Stimulated activated CD8-positive, alpha-beta memory T cell treated with anti-CD3 and anti-CD28 coated beads, Interleukin-2, amount 100 ng/mL, for 48 hours (primary cell): ENCODE measurements at places on chromosomes 6 and 20.

DNA sequence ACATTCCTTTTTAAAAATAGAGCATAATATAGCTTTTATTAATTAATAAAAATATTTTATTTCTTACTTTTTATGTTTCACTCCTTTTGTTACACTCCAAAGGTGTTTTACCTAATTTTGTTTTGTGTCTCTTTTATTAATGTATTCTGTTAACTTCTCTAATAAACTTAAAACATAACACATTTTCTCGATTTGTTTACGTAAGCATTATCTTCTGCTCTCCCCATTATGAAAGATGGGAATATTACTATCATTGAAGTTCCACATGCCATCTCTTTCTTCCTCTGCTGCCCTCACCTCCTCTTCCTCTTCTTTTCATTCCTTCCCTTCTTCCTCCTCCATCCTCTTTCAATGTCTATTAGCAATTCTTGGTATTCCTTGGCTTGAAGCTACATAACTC, 85.0 kb upstream of the HCRTR2 start:
- no peak for DNase-seq

- no peak for DNase-seq
Measured at GRCh38 chr20:64077541-64077875, 1.8 kb downstream of the RGS19 start.

DNA sequence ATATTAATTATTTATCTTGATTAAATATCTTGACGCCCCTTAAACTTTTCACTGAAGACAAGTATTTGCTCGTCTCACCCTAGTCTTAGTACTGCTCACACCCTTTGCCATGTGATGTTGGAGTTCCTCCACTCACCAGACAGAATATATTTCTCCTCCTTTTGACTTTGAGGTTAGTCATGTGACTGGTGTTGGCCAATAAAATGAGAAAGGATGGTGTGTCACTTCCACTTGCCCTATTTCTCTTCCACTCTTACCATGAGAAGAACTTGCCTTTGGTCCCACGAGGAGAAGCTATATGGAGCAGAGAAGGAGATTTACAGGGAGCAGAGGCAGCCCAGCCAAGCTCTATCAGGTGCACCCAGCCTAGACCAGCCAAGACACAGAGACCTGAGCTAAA, 64.9 kb upstream of the TAB2 start:
- no peak for DNase-seq

GRCh38 chr6:34423254-34423653, 2.6 kb downstream of the RPS10 start:
- no peak for DNase-seq

GRCh38 chr6:11854408-11855165, 76.0 kb upstream of the ADTRP start:
- no peak for DNase-seq

DNA sequence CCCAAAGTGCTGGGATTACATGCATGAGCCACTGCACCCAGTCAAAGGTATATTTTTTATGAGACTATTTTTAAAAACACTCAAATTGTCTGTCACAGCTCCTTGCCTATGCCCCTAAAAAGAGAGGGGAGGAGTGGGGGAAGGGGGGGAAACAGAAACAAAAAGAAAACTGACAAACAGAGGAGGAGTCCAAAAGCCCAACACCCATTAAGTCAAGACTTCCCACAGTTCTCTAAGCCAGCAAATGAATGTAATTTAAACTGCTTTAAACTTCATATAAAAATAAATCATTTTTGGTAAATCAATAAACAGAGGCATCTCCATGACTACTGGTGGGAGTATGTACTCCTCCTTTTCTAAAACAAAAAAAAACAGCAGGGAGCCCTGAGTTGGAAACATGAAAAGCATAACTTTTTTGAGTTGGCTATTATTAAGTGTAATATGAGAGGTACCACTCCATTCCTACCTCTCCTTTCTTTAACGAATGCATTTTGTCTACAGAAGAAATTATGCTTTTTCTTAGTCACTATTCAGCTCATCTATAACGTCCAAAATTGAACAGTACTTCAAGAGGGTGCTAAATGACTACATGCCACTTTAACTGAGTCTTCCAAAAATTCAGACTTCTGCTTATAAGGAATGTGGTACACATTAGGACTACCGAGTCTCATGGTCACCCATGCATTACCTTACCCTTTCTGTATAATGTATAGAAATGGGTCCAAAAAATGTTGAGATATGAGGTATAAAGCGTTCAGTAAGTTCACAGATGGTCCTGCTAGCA, 119.0 kb upstream of the PRSS16 start:
- DNase-seq, result no peak

DNA sequence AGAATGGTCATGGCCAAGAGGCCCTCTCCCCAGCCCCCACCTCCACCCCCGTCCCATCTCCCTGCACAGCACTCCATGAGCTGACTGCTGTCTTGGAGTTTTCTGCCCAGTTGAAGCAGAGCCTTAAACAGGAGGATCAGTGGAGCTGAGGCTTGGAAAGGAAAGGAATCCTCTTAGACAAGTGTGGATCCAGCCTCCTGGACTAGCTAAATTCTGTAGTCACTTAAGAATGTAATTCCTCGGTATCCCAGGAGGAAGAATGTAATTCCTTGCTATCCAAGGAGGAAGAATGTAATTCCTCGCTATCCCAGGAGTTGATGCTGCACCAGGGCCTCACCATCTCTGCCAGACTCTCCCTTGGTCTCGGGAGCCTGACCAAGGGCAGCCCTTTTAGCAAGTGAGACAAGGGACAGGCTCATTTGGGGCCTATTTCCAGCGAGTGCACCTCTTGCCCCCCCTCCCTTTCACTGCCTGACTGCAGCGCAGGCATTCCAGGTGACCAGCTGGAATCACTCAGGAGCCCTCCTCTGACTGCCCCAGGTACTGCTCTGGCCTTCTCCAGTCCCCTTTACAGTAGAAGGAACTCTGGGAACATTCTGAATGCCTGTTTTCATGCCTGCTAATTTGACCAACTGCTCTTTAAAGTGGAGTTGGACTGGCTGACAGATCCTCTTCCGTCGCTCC, 76.2 kb downstream of the TCP11 start:
- DNase-seq, result no peak

DNA sequence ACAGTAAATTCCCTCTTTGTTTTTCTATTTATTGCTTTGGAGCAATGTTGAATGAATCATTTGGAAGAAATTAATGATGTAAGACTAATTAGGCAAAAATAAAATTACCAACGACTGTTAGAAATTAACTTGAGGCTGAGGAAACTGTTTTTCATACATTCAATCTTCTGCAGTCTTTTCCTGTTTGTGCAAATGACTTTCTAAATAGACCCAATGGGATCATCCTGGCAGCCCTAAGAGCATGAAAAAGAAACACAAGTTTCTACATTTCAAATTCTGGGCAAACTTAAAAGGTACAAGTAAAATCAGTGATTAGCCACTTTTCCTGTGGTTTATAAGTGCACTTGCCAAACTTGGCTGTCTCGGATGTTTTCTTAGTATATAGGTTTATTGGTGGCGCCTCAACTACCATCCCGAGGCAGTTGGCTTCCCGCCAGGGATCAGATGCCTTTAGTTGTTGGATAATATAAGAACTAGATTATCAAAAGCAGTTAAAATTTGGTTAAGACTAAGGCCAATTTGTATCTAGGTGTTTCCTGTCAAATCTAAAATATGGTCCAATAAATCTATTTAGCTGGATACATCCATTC, 181.2 kb downstream of the ISM1 start:
- DNase-seq, result no peak

DNA sequence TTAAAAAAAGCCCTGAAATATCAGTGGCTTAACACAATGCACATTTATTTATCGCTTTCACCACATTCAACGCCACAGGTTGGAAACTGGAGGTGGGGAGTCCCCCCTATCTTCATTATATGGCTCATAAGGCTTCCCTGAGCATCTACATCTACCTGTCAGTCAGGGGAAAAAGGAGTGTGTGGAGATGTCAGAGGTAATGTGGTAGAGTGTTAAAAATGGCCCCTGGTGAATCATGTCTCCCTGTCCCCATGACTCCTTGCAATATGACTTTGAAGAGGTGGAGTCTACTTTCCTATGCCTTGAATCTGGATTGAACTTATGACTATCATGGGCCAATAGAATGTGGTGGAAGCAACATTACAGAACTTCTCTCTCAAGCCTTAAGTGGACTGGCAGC, 65.5 kb upstream of the BTBD3 start:
- DNase-seq, result no peak

DNA sequence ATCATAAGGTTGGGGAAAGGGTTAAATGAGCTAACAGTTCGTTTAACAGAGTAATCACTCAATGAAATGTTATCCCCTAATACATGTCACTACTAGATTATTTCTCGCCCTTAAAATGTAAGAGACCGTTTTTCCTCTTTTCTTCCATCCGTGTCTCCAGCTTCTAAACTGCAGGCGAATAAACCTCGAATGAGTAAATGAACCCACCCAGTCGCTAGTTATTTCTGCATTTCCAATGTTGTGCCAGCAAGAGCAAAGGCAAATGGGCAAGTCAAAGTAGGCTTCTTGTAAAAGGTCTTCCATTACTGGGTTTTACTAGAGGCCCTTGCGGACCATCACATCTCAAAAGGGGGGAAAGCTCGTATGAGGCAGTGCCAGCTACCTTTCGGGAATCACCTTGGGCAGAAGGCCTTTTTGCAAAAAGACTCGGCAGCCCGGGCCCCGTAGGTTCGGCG, 400 bp upstream of the SMAP1 start:
- DNase-seq, result no peak

GRCh38 chr6:15129887-15130286, 116.0 kb upstream of the JARID2 start:
- peak; percentile 1 for DNase-seq

GRCh38 chr6:137269803-137270202, 50.6 kb upstream of the IFNGR1 start:
- DNase-seq, result no peak

GRCh38 chr6:24936641-24937317, 1.0 kb upstream of the RIPOR2 start:
- DNase-seq, result no peak

GRCh38 chr6:128235556-128235955, 284.8 kb downstream of the PTPRK start:
- no peak for DNase-seq

- no peak for DNase-seq
Measured at GRCh38 chr6:23370051-23370450, 756.0 kb upstream of the NRSN1 start.

GRCh38 chr6:138157986-138158638, 3.6 kb upstream of the ARFGEF3 start:
- DNase-seq, result no peak

GRCh38 chr6:127971945-127972391, 71.1 kb upstream of the THEMIS start:
- DNase-seq, result no peak

GRCh38 chr6:6932341-6932740, 175.4 kb upstream of the RREB1 start:
- DNase-seq, result no peak

DNA sequence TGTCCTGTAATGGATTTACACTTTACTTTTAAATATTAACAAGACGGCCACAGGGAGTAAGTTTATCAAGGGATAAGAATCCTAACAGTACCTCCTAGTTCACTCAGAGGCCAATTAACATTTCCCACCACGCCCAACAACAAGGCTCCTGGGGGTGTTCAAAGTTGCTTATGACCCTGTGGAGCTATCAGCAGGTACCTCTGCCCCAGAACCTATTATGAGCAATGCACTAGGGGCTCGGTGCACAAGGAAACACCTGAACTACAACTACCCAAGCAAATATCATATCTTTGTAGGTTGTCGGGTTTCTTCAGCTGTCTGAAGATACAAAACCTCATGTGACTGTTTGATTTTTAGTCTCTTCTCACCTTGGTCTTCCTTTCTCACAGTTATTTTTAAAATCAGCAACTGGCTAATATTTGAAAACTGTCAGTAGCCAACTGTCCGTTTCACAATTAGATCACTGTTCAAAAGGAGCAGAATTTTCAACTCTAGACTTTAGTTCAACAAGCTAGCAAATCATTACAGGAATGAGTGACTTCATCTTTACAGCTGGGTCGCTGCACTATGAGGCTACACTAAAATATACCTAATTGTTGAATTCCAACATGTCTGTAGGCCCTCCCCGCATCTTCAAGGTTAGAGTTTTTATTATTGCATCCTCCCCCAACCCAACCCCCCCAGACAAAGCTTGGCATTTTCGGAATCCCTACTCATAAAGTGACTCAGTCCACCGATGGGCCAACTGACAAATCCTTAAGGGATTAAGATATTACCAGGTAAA, 38.1 kb downstream of the B4GALT5 start:
- no peak for DNase-seq

GRCh38 chr6:14748679-14749078, 497.2 kb upstream of the JARID2 start:
- DNase-seq, result no peak

DNA sequence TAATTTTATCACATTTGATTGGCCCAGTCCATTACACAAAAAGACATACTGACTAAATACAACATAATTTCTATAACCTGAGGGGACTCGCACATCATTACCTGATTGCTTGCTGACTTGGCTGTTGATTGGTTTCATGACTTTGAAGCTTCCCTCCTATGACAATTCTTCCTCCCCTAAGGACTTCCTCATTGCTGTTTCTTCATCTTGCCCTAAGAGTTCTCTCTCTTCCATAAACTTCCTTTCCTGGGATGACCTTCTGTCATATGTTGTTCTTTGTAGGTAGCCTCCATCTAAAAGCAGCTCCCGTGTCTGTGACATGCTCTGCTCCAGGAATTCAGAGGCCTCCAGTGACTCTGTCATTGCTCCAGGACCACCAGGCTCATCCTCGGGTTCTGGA, 22.6 kb downstream of the RSPH3 start:
- DNase-seq, result no peak

GRCh38 chr6:41682497-41683272, 44.4 kb downstream of the MDFI start:
- DNase-seq, result no peak

DNA sequence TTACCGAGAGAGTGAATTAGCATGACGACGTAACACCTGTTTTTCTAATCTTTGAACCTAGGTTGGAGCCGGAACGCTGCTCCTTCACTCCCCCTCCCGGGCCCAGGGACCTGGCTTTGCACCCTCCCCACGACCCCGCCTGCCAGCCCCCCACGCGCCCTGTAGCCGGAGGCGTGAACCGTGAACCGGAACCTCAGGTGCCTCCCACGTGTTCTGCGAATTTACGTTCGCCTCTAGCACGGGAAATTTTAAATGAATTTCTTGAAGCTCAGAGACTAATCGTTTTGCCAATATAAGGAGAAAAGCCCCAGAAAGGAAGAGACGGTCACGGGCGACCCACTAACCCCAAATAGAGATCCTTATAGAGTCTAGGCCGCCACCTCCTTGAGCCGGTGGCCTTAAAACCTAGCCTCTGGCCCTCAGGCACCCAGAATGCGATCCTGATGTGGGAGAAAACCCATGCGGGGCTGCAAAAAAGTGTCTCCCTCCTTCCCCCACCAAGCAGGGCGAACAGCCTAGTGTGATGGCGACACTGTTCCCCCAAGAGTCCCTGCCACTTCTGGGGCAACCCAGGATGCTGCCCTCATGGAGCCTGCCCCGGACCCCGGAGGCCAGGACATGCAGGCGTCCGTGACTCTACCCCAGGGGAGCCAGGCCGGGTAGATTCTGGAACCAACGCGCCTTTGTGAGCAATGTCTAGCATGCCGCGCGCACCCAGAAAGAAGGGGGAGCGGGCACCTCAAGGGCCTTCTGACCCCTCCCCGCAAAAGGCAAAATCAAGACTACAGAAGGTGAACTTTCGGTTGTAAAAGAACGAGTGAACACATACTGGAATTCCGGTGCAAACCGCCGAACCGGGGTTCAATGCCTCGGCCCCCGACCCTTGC, 2.7 kb upstream of the SIM1 start:
- DNase-seq, result no peak
